Natural killer cell (primary cell): ENCODE measurements at places on chromosomes 13 and 19.

- no peak for DNase-seq
Observed at GRCh38 chr19:11457115-11457514, 21.7 kb downstream of the PRKCSH start.

GRCh38 chr13:94849254-94849653, 136.9 kb upstream of the SOX21 start:
- no peak for DNase-seq

DNA sequence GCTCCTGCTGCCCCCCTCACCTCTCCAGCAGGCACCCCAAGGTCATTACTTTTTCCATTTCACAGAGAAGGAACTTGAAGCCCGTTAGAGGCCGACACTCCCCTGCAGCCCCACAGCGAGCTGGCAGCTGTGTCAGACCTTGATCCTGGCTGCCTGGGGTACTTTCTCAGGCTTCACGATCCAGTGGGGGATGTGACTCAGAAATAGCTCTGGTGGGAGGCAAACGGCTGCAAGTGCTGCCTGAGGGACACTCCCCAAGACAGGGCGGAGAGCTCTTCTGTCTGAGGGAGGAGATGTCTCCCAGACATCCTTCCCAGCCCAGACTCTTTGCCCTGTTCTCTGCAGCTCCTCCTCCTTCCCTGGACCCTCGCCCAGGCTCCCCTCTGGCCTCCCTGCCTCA, 4.8 kb downstream of the TSKS start:
- no peak for DNase-seq

GRCh38 chr13:43924549-43925245, 45.0 kb downstream of the LACC1 start:
- DNase-seq = no peak

- DNase-seq = no peak
Observed at GRCh38 chr13:36038785-36039555, 92.2 kb downstream of the DCLK1 start.

- peak; percentile 54 for DNase-seq
Observed at GRCh38 chr19:19406878-19407632, 1.6 kb downstream of the GATAD2A start.

DNA sequence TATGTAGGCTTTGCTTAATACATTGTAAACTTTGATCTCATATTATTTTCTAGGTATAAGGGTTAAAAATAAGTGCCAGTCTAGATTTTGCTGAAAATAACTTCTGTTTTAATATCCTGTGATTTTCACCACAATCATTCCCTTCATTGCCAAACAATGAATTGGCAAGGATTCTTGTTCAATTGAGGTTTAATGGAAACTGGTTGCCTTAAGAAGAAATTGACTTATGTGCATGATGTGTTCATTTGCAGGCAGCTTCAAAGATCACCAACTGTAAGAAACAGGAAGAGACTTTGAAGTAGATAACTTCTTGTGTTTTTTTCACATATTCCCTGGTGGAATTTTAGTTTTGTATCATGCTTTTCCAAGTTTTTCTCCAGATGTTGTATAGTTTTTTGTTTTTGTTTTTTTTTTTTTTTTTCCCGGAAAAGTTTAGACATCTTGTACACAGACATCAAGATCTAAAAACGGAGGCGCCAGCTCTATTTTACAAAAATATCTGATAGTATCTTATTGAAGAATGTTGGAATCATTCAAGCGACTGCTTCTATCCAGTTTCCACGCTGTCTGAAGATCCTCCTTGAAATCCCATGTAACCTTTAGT, 108.3 kb downstream of the POSTN start:
- no peak for DNase-seq

GRCh38 chr13:50015258-50015657, at the start of gene KCNRG:
KCNRG (plus strand) TSS chr13:50015444; CDS start chr13:50015494, 50 bp downstream.
- DNase-seq = no peak

- DNase-seq = no peak
Observed at GRCh38 chr13:32205431-32206096, 109.6 kb downstream of the ZAR1L start.

DNA sequence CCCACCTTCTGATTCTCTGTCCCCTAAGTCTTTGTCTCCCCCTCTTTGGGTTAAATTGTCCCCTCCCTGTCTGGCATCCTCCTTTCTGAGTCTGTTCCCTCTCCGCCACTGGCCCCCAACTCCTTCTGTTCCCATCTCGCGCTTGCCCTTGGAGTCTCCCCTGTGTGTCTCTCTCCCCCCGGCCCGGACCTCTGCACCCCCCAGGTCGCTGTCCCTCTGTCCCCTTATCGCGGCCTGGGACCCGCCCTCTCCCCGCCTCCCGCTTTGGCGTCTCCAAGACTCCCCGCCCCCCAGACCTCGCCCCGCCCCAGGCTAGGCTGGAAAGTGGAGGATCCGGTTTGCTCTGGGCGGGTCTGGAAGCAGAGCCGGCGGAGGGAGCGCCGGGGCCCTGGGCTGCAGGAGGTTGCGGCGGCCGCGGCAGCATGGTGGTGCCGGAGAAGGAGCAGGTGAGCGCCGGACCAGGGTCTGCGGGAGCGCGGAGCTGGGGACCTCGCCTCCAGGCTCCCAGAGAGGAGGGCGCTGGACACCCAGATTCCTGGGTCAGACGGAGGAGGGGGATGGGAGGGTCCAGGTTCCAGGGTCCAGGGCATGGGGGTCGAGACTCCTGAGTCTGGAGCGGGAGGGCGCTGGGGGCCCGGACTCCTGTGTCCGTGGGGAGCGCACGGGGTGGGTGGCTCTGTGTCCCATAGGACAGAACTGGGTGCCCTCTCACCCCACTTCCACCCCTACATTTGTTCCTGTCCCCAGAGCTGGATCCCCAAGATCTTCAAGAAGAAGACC, at the start of gene TRPM4:
TSS of gene TRPM4 (plus strand) at position 348 of the 780 bp plus-strand sequence. CDS start at position 423, 75 bp downstream.
- peak; percentile 38 for DNase-seq

GRCh38 chr13:31199849-31200636, at the start of gene B3GLCT:
B3GLCT (plus strand) TSS chr13:31199975; CDS start chr13:31200085, 110 bp downstream.
- peak; percentile 83 for DNase-seq

DNA sequence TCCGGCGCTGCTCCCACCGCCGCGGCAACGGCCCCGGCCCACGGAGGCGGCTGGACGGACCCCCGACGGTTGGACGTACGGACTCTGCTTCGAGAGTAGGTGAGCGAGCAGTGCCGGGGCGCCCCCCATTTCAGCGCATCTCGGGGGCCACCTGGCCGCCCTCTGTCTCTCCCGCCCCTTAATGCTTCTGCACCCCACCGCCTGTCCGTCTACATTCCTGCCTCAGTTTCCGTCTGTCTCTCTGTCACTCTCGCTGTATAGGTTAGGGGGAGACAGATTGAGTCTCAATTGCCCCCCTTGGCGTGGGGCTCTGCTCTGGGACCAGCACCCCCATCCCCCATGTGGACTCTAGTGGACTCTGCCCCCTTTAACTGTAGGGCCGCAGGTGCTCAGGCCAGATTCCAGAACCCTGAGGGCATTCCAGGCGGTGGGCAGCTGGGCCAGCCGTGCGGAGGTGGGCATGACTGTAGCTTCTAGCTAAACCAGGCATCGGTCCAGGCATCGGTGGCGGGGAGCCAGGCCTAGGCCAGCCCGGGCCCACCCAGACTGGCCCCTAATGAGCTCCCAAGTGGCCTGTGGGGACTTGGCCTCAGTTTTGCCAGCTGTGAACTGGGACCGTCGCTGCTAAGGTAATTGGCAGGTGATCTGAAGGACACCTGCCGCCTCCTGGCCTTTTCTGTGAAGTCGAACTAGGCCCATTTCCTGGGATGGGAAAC, 373 bp downstream of the TNFAIP8L1 start:
- no peak for DNase-seq

DNA sequence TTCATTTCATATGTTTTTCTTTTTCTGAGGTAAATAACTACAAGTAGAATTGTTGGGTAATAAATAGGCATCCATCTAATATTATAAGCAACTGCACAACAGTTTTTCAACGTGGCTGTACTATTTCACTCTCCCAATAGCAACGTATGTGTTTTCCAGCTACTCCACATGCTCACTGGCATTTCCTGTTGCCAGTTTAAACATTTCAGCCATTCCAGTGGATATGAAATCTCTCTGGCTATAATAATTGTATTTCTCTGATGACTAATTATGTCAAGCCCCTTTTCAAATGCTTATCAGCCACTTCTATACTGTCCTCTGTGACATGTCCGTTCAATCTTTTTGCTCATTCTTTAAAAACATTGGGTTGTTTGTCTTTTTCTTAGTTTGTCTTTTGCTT, 26.8 kb upstream of the ALOX5AP start:
- DNase-seq = no peak
